ENCODE measurements at places on chromosomes 7 and 10.

DNA sequence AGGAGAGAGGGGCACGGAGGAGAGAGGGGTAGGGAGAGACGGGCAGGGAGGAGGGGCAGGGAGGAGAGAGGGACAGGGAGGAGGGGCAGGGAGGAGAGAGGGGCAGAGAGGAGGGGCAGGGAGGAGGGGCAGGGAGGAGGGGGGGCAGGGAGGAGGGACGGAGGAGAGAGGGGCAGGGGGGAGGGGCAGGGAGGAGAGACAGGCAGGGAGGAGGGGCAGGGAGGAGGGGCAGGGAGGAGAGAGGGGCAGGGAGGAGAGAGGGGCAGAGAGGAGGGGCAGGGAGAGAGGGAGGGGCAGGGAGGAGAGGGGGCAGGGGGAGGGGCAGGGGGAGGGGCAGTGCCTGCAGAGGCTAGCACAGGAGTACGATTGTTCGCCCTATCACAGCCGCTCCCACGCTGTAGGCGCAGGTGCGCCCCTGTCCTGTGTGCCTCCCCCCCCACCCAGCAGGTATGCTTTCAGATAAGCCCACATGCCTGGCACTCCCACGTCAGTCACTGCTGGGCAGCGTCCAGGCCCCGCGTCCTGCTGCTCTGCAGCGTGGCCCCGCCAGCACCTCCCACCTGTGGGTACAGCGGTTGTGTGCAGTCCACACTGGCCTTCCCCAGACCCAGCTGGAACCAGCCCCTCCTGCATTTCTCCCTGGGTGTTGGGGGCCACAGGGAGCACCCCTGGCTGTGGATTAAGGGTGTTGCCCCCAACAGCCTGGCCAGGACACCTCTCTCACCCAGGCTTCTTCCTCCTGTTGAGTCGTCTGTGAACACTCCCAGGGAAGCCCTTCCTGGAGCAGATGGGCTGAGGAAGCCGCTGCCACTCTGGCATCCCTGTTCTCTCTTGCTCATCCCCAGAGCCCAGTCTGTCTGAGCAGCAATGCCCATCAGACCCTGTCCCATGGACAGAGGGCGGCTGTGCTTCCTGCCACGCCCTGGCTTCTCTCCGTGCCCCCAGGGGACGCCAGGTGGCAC, 10.8 kb downstream of the NKX6-2 start:
- no peak for DNase-seq

DNA sequence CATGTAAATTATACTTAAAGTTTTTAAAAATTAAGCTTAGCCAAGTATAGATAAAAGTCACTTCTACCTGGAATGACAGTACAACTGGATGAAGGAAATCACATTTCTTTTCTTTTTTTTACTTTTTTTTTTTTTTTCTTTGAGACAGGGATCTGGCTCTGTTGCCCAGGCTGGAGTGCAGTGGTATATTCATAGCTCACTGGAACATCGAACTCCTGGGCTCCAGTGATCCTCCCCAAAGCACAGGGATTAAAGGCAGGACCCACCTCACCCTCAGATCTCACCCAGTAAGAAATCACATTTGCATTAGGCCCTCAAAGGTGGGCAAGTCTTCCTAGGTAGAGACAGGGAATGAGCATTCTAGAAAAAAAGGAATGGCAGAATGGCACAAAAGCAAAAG, 69.5 kb upstream of the C1GALT1 start:
- no peak for DNase-seq

- no peak for DNase-seq
Measured at GRCh38 chr7:65225422-65226006, 148.1 kb upstream of the ZNF92 start.

- DNase-seq, result peak; percentile 78
Measured at GRCh38 chr10:100730725-100731406, 14.5 kb upstream of the PAX2 start.

GRCh38 chr10:7520507-7521485, 110.0 kb upstream of the SFMBT2 start:
- DNase-seq, result peak; percentile 85

- no peak for DNase-seq
Measured at GRCh38 chr7:1059200-1060091, 15.1 kb downstream of the GPR146 start.

DNA sequence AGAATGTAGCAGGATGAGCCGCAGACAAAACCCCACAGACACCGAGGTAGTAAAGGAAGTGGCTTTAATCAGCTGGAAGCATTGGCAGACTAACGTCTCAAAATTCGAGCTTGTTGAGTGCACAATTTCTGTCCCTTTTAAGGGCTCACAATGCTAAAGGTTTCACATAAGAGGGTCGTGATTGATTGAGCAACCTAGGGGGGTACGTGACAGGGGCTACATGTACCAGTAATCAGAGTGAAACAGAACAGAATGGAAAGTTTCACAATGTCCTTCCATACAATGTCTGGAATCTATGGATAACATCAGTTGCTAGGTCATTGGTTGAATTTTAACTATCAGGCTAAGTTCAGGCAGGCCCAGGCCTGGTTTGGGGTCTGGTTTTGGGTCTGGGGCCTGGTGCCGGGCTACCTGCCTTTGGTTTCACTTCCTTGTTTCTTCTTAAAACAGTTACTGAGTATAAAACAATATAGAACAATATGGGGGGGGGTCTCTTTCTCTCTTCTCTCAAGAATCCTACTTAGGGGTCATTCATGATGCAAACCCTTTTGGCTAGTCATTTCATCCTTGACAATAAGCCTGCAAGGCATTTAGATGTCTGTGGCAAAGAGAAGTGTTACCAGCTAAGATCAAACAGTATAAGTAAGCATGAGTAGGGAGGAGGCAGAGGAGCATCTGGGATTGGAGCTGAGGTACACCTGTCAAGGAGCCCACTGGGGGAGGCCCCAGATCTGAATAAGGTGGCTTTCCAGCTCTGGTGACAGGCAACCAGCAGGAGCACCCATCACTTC, 364.1 kb downstream of the TNS3 start:
- DNase-seq, result no peak

GRCh38 chr10:93028883-93029282, 31.7 kb upstream of the CYP26C1 start:
- DNase-seq, result no peak
